ENCODE measurements at places on chromosomes 7 and 10. TPM values are rescaled to one million over a fixed set of nuclear protein-coding genes. Genes with fewer than 3 reads are reported as not detected.
A peak's percentile ranks its signal among the peaks of the same experiment; 100 is the strongest.

The HTR5A gene
- not detected for total RNA-seq

The CARD11 gene
- total RNA-seq = 5.4 TPM

The TMEM26 gene
- not detected for total RNA-seq

The SH2D4B gene
- 0.23 TPM for total RNA-seq

The RELN gene
- total RNA-seq = 4.3 TPM

The RASA4B gene
- 3.2 TPM for total RNA-seq

The LEP gene
- total RNA-seq = not detected

DNA sequence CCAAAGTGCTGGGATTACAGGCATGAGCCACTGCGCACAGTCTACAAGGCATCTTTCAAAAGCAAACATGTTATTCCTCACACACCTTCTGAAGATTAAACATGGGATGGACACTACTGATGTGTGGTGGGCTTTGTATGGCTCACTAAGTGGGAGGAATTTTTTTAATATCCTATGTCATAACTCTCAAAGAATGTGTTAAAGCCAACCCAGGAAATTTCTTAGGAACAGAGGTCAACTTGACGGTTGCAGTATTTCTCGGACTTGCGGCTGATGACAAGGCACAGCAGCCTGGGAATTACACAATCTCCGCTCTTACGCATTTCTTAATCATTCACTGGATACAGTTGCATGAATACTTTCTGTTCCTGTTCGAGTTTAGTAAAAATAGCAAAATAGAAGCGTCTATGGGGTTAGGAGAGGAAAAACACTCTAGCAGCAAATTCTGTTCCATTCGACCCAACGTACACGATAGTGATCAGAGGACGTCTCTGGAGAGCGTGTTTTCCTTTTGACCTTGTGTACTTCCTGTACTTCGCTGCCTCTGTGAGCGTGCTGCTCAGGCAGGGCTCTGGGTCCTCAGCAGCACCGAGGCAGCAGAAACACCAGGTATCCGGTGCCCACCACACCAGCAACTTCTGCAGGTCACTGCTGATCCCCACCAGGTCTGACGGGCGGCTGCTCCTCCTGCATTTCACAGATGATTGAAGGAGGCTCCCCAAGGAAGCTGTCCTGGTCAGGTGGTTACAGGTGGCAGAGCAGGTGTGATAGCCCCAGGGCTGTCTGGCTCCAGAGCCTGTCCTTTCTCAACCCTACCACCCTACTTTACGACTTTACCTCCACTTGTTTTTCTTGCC lies 26.4 kb upstream of the SRGN start:
- peak; percentile 66 for DNase-seq

DNA sequence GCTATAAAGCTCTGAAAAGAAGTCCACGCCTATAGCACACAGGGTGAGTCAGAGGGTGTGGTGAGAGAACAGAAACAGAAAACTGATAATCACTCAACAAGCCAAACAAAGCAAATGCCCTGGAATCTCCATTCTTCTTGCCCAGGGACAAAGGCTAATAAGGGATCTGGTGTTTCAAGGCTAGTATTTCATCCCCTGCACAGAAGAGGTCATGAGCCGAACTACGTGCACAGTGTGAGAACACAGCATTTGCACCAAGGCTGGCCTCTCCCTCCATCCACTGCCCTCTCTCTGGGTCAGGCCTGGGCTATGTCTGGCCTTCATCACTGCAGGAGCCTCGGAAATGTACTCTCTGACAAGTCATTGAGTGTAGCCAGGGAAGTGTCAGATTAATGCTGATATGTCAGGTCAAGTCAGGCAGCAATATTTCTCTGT lies 42.7 kb downstream of the PRR15 start:
- peak; percentile 59 for DNase-seq

DNA sequence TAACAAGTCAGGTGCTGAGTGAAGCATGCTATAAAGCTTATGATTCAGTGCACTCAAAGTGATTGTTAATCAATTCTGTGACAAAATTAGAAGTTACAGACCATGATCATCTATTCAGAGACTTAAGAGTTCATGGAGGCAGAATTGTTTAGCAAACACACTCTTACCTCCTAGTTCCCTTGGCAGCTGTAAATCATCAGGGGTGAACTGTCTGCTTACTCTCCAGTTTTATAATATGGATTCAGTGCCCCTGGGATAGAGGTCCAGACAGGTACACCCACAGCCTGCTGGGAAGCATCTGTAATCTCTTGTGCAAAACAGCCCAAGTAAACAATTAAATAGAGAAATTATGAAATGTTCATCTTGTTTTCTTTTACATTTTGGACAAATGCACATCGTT lies 835.0 kb upstream of the COBL start:
- DNase-seq = no peak

DNA sequence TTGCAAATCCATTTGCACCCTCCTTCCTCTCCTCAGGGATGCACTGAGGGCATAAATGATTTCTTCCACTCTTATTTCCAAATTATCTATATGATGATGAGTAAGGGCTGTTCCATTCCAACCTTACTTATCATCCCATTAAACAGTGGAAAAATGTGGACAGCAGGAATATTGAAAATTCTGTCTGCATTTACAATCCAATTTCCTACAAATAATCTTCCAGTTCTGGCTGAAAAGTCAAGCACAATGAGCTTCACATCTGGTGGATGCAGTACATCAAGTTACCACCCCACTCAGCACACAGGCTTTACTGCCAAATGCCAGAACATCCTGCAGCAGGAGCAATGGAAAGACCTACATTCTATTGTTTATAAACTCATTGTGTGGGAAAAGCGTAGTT lies 345.0 kb upstream of the STEAP1 start:
- no peak for DNase-seq

DNA sequence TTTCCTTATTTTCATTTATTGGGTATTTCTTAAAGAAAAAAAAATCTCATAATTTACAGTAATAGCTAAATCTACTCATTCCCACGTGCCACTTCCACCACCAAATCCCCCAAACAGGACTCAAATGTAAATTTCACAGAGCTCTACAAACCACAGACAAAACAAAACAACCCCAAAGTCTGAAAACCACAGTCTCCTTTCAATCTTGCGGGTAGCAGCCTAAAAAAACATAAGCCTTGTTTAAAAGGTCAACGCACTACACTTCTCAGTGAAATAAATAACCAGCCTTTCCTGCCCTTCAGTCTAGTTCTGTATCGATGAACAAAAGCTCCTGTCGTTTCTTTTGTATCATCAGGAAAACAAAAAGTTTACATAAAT lies 121.8 kb upstream of the AFAP1L2 start:
- no peak for DNase-seq

- DNase-seq = no peak
Measured at GRCh38 chr7:149140831-149141230, 6.4 kb upstream of the ZNF398 start.

GRCh38 chr10:48639632-48640031 lies 34.8 kb upstream of the ARHGAP22 start:
- DNase-seq = no peak

DNA sequence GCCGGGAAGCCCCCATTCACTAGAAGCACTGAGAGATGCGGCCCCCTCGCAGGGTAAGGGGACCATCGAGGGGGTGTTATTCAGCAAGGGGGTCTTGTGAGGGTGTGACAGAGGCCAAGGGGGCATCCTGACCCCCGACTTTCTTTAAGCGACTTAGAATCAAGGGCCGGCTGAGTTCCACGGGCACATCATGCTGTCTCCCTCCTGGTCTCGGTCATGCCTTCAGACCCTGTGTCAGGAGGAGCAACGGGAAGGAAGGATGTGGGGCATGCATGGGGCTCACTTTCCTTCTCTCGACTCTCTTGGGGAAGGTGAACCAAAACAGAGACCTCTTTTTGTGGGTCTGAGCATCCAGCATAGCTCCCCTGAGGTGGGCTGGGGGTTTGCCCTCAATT lies 2.5 kb downstream of the ACSL5 start:
- no peak for DNase-seq

- no peak for DNase-seq
Measured at GRCh38 chr10:70582793-70583668, 19.5 kb downstream of the PRF1 start.

- DNase-seq = no peak
Measured at GRCh38 chr7:29612596-29612995, 49.0 kb downstream of the PRR15 start.

DNA sequence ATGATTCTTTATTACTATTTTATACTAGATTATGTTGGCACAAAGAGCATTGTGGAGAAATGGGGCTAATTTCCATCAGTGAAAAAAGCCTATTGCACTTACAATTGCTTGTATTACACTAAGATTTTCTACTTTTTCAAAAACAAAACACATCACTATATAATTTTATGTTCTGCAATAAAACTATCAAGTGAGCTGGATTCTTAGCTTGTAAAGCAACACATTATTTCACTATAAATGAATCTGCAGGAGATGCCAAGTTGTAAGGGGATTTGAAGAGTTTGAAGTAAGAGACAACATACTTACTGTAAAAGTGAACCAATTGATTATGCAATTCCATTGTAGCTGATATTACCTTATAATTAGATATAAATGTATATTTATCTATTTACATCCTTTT lies 333.3 kb upstream of the SEMA3D start:
- no peak for DNase-seq

DNA sequence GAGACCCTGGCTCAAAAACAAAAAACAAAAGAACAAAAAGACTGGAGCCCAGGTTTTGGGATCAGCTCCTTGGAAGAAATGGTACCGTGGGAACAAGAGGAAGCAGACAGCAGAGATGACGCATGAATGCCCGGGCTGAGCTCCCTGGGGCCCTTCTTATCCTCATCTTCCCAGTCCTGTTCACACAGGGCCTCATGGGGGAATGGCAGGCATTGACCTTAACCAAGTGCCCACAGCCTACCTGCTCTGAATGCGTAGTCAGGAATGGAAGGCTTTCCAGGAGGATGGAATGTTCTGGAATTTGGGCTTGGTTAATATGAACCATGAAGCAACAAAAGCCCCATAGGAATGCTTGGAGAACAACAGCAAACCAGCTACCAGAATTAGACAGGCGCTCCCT lies 154.7 kb downstream of the PRPF18 start:
- no peak for DNase-seq

DNA sequence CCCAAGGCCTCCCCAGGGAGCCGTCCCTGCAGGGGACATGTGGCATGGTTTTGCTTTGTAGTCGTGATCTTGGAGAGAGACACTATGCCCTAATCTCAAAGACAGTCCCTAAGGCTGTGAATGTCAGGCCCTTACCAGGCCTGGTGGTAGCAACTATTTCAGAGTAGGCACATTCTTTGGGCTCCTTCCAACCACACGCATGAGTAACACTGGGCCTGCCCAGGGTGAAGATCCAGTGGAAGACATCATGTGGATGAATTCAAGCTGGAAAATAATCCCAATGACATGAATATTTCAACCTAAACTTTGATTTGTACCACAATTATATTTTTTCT lies 39.5 kb upstream of the INSIG1 start:
- no peak for DNase-seq

GRCh38 chr10:19954601-19955000 lies 138.4 kb downstream of the PLXDC2 start:
- no peak for DNase-seq

Data from Caco-2 (cell line).